ENCODE measurements at places on chromosomes 1 and 21.

- DNase-seq = no peak
Observed at GRCh38 chr1:30051777-30052176, 671.6 kb downstream of the MATN1 start.

DNA sequence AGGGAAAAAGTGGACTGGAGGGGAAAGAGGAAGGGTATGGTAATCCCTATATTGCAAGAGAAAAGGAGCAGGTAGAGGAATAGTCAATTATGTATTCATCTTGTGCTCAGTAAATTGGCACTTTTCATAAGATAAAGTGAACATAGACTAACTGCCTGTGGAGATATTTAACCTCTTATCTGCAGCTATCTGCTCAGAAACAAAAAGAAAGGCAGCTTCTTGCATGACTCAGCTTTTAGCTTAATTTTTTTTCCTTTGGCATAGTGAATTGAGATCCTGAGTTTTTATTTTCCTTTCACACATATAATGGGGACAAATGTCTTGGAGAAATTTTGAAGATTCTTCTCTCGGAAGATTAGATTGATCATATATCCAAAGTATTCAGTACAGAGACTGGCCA, 127.6 kb upstream of the F3 start:
- no peak for DNase-seq

- no peak for DNase-seq
Observed at GRCh38 chr1:20124456-20125057, 5.2 kb upstream of the PLA2G2D start.

DNA sequence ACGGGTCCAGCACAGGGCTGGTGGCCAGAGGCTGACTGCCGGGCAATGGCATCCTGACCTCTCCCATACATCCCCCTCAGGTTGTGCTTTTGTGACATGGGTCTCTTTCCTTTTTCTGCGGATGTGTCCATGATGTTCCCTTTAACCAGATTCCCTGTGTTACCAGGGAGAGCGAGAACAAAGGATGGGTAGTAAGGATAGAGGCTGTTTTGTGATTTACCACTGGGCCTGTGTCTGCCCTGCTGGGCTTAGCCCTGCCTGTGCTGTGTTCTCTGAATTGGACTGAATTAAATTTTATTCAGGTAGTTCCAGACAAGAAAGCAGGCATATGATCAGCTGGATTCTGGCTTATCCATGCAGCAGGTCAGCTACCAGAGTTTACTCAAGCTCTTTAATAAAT, 301.6 kb downstream of the RWDD3 start:
- DNase-seq = no peak

GRCh38 chr1:158324395-158324794, 6.9 kb downstream of the CD1B start:
- no peak for DNase-seq

- no peak for DNase-seq
Observed at GRCh38 chr1:48084826-48085225, 87.6 kb upstream of the TRABD2B start.

- DNase-seq = no peak
Observed at GRCh38 chr1:165849353-165850133, 22.1 kb downstream of the UCK2 start.

- no peak for DNase-seq
Observed at GRCh38 chr1:53546409-53547155, 87.4 kb downstream of the DMRTB1 start.

DNA sequence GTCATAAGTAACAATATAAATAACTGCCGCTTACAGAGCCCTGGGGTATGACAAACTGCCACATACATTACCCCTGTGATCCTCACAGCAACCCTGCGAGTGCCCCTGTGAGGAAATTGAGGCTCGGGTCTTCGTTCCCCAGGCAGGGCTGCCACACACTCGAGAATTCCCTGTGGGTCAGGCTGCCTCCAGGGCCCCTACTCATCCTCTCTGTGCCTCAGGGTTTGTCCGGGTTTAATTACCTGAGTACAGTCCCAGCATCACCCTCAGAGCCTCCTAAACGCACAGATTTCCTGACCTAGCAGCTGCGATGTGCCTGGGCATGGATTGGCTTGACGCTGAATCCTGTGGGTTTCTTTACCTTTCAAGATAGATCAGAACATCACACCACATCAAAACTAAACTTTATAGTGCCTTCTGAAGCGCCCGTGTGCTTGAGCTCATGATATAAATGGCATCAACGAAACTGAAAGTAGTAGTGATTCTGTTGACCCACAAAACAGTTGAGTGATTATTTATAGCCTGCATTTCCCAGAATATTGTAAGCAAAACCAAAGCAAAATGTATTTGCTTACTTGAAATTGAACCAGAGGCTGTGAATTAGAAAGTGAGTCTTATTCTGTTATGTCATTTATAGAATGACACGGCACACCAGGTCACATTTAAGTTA, 14.0 kb downstream of the SLC37A1 start:
- peak; percentile 19 for DNase-seq

DNA sequence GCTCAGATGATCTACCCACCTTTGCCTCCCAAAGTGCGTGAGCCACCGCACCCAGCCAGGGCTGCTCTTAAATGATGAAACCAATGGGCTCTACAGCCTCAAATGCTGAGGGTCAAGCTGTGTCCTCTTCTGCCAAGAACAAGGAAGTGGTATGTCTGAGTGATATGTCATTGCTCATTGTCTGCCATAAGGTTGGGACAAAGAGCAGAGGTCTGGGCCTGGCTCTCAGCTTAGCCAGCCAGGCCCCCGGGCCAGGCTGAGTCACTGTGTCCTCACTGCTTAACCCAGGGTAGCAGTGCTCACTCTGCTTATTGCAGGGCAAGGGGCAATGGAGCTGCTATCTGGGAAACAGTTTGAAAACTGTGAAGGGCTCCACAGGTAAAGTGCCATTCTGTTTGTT, 8.3 kb upstream of the ETS2 start:
- no peak for DNase-seq

- peak; percentile 49 for DNase-seq
Observed at GRCh38 chr1:203327684-203328457, 22.6 kb downstream of the BTG2 start.

- DNase-seq = no peak
Observed at GRCh38 chr1:1470626-1471388, 758 bp upstream of the ATAD3B start.

DNA sequence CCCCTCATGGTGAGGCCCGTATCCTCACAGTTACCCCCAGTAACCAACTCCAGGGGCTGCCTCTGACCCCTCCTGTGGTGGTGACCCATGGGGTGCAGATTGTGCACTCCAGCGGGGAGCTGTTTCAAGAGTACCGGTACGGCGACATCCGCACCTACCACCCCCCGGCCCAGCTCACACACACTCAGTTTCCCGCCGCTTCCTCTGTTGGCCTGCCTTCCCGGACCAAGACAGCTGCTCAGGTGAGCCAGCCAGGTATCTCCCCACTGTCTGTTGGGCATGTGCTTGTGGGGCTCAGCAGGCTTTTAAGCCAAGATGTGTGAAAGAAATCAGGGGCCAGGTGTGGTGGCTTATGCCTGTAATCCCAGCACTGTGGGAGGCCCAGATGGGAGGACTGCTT, 39.9 kb downstream of the ZBTB17 start:
- DNase-seq = no peak

GRCh38 chr1:58459911-58460310, 86.6 kb downstream of the OMA1 start:
- no peak for DNase-seq

DNA sequence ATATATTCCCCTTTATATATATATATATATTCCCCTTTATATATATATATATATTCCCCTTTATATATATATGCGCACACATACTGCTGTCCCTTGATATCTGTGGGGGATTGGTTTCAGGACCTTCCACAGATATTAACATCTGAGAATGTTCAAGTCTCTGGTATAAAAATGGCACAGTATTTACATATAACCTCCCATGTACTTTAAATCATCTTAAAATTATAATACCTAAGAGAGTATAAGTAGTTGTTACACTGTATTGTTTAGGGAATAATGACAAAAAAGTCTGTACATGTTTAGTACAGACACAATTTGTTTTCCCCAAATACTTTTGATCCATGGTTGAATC, 45.8 kb downstream of the NR5A2 start:
- DNase-seq = no peak

DNA sequence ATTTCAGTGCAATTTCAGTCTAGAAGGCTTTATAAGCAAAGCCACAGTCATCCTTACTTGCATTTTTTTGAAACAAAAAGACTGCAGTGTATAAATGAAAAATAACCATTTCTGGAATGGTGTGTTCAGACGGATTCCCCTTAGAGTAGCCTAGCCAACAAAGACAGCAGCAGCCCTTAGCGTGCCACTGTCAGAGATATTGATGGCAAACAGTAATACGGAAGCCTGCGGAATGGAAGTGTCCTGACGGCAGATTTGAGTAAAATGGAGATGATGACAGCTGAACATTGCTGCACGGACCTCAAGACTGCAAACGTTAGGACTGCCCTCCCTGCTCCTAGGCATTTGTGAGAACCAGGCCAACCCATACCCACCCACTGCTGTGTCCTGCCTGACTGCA, 54.7 kb downstream of the PDE9A start:
- DNase-seq = no peak

GRCh38 chr1:46132529-46133180, at the start of gene PIK3R3:
PIK3R3 (minus strand) TSS chr1:46132629; CDS start chr1:46131952, 677 bp downstream.
- peak; percentile 73 for DNase-seq

DNA sequence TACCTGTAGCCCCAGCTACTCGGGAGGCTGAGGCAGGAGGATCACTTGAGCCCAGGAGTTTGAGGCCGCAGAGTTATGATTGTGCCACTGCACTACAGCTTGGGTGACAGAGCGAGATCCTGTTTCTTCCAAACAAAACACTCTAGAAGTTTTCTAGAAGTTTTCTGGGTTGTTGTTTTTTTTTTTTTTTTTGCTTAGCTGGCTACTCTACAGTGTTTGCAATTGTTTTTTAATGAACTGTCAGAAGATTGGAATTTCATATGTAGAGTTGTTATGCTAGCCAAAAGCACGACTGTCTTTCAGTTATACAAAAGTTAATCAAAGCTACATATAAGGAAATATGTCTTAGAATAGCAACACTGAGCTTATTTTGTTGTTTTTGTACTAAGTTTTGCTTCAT, 30.9 kb upstream of the NEXN start:
- DNase-seq = no peak

- no peak for DNase-seq
Observed at GRCh38 chr1:208604295-208604694, 360.1 kb upstream of the PLXNA2 start.

DNA sequence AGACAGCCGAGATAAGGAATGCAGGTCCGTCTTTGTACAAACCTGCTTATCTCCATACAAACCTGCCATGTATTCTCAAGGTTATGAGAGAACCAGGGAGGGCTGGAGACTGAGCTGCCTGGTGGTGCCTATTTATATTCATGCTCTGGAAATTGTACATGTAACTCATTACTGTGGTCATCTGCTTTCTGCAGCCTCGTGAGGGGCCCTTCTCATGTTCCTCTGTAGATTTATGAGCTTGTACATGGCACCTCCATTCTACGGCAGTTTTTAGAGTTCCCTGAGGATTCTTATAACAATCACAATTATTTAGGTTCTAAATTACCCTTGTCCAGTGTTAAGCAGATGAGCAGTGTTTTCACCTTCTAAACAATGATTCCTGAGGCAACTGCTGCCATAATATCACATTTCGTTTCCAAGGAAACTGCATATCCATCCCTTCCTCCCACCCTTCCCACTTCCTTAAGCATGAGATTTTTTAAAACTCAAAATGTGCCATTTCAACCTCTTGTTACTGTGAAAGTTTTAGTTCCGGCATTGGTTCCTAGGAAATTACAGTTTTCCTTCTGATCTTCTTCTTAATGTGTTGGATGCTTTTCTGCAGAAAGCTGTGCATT, 112.1 kb downstream of the ST6GALNAC3 start:
- no peak for DNase-seq

DNA sequence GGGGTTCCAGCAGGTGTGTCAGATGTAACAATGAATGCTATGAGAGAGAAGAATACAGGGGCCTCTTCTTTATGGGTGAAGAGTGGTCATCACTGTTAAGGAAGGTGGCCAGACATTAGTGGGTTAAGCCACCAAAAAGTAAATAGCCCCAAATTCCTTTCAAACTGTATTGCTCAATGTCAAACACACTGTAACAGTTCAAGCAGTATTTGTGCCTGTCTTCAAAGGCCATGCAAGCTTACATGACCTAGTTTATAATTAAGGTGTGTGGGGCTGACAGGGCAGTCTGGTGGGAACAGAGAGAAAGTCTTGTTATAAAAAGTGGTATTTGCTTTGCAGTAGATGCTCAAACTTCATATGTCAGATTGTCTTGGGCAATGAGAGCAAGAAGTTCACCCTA, 18.5 kb downstream of the CHIT1 start:
- DNase-seq = no peak

DNA sequence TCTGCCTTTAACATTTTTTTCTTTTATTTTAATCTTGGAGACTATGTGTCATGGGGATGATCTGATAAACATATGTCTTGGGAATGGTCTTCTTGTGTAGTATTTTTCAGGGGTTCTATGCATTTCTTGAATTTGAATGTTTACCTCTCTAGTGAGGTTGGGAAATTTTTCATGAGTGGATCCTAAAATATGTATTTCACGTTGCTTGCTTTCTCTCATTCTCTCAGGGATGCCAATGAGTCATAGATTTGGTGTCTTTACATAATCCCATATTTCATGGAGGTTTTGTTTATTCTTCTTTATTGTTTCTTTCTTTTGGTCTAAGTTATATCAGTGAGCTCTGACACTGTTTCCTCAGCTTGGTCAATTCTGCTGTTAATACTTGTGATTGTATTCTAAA, 1237.2 kb downstream of the PLA2G4A start:
- DNase-seq = no peak

DNA sequence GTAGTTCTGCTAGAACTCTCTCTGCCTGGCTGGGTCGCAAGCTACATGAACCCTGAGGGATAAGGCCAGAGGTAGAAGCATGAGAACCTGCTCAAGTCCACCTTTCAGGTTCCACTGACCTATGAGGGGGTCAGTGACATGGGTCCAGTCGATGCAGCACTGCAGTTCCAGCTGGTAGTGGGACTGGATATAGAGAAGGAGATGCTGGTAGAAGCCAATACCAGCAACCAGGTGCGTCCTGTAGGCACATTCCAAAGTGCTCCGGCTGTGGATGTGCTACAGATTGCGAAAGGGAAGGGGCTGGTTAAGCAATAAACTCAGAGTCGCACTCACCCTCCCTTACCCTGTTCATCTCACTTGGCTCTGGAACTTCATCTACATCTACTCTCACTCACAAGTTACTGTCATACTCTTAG, 5.7 kb downstream of the SMG5 start:
- no peak for DNase-seq

DNA sequence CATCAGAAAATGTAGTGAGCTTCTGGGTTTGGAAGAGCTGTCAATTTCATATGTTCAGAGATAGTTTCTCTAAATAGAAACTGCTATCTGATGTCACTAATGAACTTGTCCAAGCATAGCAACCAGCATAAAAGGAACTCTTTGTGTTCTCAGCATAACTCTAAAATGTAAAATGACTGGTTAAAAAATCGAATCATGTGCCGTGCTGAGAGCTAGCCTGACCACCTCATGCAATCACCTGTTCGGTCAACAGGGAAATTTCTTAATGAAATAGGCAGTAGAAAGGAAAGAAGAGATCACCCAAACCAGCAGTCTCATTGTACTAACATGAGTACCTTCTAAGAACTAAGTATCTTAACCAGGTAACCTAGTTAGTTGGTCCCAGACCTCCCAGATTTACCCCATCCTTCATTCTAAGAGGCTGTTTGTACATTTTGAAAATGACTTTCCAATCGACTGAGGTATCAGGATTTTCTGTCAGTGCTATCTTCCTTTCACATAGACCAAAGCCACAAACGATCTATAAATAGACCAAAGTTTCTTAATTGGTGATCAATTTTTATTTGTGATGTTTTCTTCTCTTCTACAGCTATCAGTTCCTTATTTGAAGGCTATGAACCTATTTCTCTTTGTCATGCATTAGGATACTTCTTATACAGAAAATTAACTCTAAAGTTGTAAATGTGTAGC, 147.3 kb downstream of the TLR5 start:
- DNase-seq = no peak
